ENCODE measurements at places on chromosomes 1 and 21.

DNA sequence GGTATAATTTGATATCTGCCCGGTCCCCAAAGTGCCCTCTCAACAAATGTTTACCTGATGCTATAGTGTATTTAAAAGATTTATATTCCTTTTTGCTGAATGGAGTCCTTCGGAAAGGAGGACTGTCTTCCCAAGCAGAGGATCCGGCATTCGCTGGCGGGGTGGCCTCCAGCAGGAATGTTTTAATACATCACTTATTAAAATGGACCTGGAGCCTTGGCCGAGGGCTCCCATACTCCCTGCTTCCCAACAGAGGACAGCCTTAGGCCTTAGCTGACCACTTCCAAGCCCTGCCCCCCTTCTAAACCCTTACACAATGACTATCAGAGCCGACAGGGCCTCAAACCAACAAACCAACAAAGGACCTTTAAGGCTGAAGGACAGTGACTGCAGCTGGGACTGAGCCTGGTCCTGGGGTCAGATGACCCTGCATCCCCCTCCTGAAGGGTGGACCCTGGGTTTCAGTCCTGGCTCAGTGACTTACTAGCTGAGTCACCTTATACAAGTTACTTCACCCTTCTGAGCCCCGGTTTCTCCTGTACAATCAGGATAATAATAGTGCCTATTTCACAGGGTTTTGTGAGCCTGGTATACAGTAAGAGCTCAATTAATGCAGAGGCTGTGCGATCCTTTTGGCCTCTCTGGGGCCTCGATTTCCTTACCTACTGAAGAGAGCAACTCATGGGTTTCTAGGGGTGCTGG is 5.6 kb downstream of the CAMK2N1 start:
- no peak for DNase-seq

DNA sequence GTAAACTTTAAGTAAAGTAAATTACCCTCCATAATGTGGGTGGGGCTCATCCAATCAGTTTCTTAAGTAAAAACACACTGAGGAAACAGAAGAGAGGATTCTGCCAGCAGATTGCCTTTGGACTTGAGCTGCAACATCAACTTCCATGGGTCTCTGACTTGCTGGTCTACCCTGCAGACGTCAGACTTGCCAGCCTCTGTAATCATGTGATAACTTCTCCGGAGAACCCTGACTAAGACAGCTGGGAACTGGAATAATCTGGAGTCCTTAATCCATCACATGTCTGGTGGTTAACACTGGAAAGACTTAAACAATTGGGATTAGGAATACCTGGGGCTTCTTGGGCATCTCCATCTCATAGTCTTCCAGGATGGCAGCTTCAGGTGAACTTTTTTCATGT is 13.2 kb upstream of the CEP350 start:
- peak; percentile 47 for DNase-seq

- peak; percentile 34 for DNase-seq
Measured at GRCh38 chr1:95953015-95953414, 719.0 kb downstream of the RWDD3 start.

DNA sequence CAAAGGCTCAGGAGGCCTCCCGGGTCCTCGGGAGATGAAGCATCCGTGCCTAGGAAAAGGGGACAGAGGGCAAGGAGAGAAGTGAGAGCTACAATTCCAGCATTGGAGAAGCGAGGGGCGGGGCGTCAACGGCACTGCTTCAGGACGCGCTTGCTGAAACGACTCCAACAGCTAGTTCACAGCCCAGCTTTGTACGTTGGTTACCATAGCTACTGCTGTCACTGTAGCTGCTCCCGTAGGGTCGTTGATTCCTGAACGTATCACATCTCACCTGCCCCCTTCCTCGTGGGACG is 63.1 kb downstream of the TOR1AIP2 start:
- DNase-seq = no peak

- no peak for DNase-seq
Measured at GRCh38 chr1:229119161-229119560, 151.8 kb upstream of the RAB4A start.

GRCh38 chr1:164983023-164983650 is 373.4 kb downstream of the LMX1A start:
- no peak for DNase-seq

Data from D341Med (cell line).